Stimulated activated CD8-positive, alpha-beta memory T cell treated with anti-CD3 and anti-CD28 coated beads, Interleukin-15, amount 100 ng/mL, for 4 hours (primary cell): ENCODE measurements at places on chromosomes 2 and 18.

GRCh38 chr2:215699700-215700538, 264.1 kb upstream of the FN1 start:
- DNase-seq, result no peak

- DNase-seq, result no peak
These were observed 7.2 kb downstream of the HDLBP start for GRCh38 chr2:241308267-241308666.

DNA sequence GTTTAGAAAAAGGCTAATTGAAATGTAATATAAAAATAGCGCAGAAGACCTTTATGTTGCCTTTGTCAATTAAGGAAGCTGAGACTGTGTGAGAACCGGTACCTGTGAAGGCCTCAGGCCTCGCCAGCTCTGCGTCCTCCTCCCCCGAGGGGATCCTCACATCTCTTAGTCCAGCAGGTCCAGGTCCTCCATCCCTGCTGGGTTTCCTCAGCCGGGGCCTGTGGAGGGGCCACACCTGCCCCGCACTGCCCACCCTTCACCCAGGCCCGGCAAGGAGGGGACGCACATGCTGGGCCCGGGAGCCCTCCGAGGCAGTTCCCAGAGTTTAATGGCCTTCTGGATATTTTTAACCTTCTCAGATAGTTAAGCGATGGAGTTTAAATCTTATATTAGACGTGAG, 3.5 kb downstream of the KCNG2 start:
- DNase-seq, result no peak

- DNase-seq, result no peak
These were observed 40.7 kb downstream of the ACVR1 start for GRCh38 chr2:157835425-157835824.

- no peak for DNase-seq
These were observed 65.5 kb upstream of the GPC1 start for GRCh38 chr2:240369801-240370585.

GRCh38 chr18:46488471-46489213, 168.4 kb downstream of the LOXHD1 start:
- no peak for DNase-seq

DNA sequence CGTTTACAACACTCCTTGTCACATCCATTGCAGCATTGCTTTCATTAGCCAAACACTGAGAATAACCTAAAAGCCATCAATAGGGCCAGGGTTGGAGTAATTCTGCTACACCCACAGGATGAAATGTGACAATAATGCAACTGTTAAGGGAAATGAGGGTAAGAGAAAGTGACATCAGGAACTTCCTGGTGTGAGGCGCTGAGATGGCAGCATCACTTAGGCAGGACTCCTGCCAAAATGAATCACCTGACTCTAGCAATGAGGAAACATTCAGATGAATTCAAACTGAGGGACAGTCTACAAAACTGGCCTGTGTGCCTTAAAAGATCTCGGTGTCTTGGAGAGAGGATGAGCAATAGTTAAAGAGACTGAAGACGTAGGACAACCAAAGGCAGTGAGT, 115.6 kb upstream of the AGAP1 start:
- no peak for DNase-seq

GRCh38 chr2:170202437-170202836, 24.5 kb downstream of the MYO3B start:
- no peak for DNase-seq

GRCh38 chr2:113211226-113212105, 37.7 kb downstream of the PSD4 start:
- DNase-seq, result no peak

DNA sequence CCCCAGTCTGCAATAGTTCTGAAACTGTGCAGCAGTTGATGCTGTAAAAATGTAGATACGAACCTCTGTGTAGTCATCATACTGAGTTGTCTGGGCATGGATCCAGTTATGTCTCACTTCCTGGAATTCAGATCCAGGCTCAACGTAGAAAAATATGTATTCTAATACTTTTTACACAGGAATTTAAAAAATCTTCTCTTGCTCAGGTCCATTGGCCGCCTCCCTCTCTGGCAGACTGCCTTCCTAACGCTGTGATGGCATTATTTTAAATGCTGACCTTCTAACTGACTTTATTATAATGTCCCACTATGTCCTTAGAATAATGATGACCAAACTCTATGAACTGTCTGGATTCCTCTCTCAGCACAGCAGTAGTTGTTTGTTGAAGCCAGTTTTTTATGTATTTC, 119.6 kb downstream of the FEZ2 start:
- no peak for DNase-seq

DNA sequence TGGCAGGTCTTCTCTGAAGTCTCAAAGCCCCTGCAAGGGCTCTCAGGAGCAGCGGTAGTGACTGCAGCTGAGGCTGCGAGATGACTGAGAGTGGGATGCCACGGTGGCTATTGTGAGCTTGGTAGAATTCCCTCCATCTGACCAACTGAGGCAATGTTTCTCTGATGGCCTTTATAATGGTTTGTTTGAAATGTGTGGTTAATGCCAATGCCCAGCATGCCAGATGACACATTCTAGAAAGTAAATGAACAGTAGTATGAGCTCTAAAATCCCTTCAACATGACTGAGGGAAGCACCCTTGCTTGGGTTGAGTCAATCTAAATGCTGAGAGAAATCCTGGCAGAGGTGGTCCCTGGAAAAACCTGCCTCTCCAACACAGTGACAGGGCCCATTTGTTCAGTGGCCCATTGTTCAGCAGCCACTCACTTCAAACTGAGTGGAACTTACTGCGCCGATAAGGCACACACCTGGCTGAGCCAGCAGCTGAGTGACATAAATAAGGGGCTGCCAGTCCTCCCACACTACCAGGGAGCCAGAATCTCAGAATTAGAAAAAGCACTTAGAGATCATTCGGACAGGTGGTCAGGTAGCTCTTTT, 31.7 kb downstream of the SULT1C2 start:
- DNase-seq, result no peak

GRCh38 chr2:190791976-190792575, 88.5 kb upstream of the GLS start:
- DNase-seq, result no peak

DNA sequence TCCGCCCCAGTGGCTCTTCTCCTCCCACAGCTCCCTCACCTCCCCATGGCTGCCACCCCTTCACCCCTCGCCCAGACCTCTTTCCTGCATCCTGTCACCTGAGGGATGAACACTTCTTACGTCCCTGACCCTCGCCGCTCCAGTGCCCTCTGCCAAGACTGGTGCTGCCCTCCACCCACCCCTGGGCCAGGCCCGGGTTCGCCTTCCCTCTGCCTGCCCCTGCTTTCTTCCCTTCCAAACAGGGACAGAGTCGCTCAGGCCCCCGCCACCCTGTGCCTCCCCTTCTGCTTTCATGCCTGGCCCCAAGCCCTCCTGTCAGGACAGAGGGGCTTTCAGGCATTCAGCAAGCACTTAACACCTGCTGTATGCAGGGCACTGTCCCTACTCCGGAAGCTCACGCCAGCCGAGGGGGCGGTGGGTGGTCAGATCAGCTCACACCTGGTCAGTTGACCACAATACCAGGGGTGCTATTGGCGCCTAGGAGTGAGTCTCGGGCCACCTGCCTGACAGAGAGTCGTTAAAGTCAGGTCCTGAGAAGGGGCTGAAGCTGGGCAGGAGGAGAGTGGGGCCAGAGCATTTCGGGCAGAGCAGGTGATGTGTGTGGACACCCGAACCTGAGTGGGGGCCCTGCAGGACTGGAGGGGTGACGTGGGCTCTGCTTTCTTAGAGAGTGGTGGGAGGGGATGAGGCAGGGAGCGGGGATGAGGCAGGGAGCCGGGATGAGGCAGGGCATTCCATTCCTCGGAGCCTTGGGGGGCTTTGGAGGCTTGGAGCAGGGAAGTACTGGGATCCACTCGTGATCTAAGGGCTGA, 26.0 kb upstream of the HPCAL1 start:
- no peak for DNase-seq

GRCh38 chr2:69577467-69578197, 65.9 kb downstream of the AAK1 start:
- DNase-seq, result no peak

DNA sequence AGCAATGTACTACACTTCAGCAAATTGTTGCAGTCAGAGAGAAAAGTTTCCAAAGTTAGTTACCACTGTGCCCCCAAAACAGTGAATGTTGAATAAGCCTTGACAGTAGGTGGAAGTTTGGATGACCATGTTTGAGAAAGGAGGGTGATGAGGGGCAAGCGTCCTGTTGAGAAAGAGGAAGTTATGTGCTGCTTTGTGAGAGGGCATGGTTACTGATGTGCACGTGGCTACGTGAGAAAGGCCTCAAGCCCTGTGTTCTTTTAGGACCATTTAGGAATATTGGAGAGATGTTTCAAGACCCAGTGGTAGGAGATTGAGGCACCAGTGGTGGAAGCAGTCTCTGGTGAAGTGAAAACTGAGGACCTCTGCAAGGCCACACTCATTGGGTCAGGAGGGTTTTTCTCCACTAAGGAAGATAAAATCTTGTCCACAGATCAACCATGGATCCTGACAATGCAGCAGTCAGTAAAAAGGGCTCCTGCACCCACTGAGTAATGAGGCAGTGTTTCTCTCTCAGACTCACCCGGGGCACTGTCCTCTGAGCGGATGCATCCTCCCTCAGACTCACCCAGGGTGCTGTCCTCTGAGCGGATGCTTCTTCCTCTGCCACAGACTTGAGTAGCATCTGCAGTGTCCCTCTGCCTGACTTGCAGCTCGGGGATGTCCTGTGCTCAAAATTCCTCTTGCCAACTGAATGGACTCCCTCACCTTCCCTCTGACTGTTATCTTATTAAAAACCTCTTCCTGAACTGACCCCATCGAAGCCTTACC, 34.7 kb upstream of the ACTR3 start:
- DNase-seq, result no peak

DNA sequence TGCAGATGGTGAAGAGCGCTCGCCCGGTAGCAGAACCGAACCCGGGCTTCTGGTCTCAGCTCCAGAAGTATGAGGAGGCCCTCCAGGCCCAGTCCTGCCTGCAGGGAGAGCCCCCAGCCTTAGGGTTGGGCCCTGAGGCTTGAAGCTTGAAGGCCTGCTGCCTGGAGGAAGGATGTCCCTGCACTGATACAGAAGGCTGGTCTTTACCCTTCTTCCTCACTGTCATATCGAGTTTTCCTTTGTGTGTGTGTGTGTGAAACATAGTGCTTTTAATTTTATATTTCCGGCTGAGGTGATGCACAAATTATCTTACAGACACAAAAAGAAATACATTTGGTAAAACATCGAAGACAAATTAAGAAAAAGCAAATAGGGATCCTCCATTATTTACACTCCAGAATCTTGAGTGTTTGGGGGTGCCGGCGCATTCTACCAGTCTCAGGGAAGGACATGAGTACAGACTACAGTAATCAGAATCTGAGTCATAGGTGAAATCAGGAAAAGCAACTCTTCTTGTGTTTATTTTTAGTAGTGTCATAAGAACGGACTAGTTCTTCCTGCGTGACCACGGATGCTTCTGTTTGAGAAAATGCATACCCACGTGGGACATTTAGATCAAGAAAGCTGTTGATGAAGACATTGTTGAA, 1.3 kb downstream of the DUSP28 start:
- DNase-seq, result no peak

- no peak for DNase-seq
These were observed 1195.7 kb upstream of the ZEB2 start for GRCh38 chr2:145715601-145716000.

- no peak for DNase-seq
These were observed 29.9 kb upstream of the RMDN2 start for GRCh38 chr2:37895140-37895539.

DNA sequence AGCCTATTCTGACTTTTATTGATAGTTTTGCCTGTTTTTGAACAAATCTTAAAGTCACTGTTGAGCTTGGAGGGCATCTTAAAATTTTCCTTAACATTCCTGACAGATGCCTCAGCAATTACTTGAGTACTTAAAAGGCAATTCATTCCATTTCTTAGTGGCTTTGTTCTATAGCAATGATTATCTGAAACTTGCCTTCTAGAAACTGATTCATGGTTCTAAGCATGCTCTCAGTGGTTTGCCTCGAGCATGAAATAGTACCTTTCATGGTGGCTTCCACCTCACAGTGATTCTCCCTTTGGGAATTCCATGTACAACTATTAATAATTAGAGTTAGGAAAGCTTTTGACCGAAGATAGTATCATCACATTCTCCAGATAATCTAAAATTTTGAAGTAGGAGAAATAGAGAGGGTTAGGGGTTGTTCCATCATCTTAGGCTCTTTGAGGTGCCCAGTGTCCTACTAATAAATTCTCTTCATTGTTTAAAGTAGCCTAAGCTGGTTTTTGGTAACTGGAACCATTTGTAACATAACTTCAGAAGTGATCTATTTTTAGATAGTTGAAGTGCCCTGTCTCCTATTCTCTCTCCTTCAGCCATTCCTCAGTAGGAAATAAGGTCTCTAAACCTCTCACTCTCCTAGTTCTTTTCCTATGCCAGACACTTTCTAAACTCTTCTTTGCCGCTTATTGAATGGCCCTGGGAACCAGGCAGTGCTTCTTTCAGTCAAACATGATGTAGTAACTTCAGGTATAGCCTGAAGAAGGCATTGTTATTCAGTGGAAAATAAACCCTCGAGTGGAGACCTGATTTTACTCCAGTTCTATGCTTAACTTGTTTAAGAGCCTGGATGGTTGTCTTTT, 156.1 kb downstream of the HAUS1 start:
- no peak for DNase-seq

DNA sequence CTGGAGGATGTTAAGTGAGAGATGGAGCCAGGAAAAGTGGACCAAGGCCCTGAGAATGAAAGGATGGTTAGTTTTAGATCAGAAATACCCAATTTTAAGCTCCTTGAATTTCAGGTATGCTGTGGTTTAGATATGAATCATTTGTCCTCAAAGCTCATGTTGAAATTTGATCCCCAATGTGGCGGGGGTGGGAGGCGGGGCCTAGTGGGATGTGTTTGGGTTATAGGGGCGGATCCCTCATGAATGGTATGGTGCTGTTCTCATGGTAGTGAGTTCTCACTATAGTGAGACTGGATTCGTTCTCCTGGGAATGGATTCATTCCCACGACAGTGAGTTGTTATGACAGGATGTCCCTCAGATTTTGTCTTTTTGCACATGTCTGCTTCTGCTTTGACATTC, 11.4 kb downstream of the MYO5B start:
- no peak for DNase-seq

DNA sequence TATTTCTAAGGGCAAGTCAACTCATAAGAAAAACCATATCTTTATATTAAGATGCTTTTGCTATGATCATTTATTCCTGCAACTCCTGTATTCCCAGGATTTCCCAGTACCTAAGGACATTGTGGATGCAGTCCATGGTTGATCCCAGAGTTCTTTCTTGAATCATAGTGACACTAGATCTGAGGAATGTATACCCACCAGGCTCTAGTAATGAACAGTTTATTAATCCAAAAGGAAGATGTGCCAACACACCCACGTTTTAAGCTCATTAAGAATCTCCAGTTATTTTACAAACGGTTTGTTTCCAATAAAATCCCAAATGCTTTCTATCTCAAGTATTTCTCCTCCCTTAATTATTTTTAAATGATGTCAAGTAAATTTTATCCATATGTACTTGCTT, 210.8 kb upstream of the ZEB2 start:
- no peak for DNase-seq
